Endothelial cell (in vitro differentiated cells): ENCODE measurements at places on chromosomes 12 and 14.
A peak's percentile ranks its signal among the peaks of the same experiment; 100 is the strongest.

- DNase-seq, result no peak
Observed at GRCh38 chr12:65232476-65233077, 45.9 kb upstream of the MSRB3 start.

GRCh38 chr12:110312581-110313360 lies 31.7 kb downstream of the ATP2A2 start:
- DNase-seq, result no peak

DNA sequence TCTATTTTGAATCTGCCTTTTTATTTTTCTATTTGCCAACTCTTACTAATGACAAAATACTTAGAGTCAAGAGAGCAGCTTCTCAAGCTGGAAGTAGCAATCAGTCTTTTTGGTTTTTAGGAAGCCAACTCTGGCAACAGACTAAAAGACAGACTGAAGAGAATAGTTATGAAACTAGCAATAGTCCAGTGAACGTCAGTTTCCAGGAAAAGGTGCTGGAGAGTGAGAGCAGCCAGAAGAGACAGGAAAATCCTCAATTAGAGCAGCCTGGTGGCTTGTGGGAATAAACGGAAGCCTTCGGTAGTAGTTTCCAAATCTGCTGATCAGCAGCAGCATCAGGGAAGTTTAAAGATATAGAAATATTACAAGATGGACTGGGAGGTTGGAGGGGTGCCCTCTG lies 27.1 kb downstream of the ATG14 start:
- DNase-seq, result no peak

DNA sequence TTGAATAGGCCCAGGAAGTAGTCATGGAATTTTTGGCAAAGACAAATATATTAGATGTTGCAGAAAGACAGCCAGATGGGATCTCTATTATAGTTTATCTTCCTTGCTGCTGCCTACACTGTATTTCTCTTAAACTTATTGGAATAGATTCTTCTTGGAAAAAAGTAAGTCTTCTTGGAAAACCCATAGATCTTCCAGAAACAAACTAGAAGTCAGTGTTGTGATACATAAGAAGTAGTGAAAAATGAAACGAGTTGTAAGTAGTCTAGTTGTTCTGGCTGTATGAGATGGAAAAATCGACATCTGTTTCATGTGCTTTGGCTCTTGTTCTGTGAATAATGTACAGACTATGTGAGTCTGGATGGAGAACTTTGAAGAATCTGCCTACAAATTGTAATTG lies 29.0 kb downstream of the GLIPR1L2 start:
- DNase-seq, result no peak

DNA sequence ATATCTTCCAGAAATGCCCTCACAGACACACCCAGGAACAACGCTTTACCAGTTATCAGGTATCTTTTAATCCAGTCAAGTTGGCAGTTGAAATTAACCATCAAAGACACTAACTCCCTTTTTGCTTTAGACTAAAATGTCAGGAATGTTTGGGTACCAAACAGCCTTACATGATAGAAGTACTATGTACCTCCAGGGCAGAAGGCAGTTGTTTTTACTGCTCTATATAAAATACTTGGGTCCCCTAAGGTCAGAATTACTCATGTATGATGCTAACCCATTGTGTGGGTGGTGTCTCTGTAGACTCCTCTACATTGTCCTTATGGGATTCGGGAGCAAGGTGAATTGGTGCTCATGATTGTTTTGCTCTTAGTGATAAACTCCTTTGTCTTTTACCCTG lies 492.5 kb upstream of the FLRT2 start:
- DNase-seq, result no peak

DNA sequence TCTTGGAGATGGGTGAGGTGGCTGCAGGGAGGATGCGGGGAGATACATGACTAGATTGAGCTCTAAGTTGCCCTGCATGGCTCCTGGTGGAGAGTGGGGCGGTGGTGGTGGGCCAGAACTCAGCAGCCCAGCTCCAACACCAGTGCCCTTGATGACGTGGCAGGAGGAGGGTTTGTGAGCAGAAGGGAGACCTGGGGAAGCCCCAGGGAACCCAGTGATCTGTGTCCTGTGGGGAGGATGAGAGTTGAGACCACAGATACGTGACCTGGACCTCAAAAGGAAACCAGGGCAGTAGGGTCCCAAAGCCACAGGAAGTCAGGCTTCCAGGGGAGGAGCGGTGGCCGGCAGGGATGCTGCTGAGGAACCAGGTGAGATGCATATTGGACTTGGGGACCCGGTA lies 989.1 kb upstream of the TMEM132C start:
- no peak for DNase-seq

DNA sequence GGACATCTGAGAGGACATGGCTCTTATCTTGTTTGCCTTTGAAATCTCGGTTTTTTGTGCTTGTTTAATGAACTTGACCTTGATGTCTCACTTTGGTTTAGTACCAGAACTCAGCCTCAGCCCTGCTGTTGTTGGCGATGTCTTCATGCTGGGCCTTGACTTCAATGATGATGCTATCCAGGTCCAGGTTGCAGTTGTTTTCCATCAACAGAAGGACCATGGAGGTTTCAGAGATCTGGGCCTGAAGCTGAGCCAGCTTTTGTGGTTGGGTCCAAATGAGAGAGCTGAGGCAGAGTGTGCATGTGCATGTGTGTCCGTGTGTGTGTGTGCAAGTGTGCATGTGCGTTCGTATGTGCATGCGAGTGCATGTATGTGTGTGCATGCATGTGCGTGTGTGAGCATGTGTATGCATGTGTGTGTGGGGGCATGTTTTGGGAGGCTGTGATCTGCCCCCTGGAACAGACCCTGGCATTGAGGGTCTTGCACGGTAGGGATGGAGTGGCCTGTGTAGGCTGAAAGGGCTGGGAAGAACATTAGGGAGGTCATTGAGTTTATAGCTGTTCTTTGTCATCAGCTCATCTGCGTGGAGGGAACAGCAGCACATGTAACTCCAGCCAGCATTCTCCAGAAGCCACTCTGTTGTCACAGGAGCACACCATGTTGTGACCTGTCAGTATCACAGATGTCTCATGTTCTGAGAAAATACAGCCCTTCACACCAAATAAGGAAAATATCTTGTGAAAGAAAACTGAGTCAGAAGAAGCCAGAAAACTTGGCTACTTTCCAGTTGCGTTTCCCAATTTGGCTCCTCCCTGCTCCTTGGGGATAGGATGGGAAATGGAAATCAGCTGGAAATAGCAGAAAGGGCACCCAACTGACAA lies 10.0 kb upstream of the KRT82 start:
- no peak for DNase-seq

DNA sequence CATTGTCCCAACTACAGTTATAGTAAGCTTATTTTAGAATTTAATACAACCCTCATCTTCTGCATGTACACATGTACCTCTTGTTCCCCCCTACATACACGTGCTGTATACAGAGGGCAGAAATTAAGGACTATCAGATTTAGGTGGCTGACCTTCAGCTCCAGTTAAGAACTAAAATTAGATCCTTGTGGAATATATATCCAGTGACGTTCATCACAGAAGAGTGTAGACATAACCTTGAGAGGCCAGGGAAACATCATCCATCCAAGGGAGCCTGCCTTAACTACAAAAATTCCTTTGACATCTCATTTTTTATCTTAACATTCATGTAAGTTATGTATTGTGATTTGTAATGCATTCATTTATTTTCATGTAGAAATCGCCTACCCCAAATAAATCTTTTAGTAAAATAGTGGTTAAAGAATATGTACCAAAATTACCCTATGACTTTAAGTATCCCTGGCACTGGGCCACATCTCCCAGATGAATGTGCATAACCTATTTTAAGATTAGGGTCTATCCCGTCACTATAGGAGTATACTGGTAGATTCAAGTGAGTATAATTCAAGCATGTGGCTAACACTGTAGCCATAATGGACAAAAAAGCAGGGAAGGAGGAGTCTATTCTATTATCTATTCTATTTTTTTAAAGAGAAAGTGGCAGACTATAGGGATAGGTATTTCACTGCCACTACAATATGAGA lies 27.5 kb downstream of the RIC8B start:
- no peak for DNase-seq

- DNase-seq, result no peak
Observed at GRCh38 chr12:34244608-34245007, 222.3 kb downstream of the ALG10 start.

DNA sequence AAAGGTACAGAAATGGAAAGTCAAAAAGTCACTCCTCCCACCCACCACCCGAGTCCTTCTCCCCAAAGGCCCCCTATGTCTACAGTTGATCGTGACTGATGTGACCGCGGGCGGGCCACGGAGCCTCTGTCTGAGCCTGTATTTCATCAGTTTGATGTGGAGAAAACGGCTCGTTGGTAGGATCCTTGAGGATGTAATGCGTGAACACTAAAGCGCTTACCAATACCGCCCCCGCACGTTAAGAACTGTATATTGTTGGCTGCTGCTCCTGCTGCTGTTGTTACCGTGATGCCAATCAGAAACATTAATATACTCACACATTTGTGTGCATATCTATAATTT lies 24.6 kb upstream of the UBC start:
- DNase-seq, result peak; percentile 55
